ENCODE measurements at places on chromosomes 6 and 20. TPM values are rescaled to one million over a fixed set of nuclear protein-coding genes. Genes with fewer than 3 reads are reported as not detected.

The HLA-DOA gene
- 5.8 TPM for total RNA-seq

DNA sequence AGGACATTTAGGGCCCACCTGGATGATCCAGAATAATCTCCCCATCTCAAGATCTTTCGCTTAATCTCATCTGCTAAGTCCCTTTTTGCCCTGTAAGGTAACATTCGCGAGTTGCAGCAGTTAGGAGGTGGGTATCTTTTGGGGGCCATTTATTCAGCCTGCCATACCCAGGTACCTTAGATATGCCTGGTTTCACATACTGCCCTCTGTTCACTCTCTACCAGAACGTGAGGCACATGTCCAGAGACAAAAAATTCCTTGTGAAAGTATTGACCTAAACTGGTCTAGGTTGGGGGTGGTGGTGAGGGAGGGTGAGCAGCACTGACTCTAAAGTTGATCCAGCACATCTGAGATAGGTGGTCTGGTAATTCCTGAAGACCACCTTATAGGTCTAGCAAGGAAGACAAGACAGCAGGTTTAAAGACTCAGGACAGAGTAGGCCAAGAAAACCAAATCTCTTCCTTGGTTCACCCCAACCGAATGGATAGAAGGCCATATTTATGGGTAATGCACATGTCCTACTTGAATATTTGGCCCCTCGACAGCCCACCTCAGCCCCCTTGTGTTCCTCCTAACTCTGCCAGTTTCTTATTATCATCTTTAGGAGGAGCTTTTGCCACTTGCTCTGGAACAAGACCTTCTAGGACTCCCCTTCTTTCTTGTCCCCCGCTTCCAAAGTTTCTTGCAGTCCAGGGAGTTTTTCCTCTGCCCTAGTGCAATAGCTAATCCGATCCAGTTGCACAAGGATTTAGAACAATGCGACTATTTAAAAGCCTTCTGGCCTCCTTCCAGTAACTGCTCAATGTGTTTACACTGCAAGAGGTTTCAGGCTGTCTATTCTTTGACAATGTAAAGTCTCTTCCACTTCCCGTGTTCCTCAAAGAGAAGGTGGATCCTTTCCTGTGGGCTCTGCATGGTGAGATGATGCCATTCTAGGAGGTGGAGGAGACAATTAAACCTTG is 213.0 kb upstream of the LAMP5 start:
- peak overlapping the region; percentile 89 for H3K27ac ChIP-seq
- DNase-seq = peak; percentile 38
- H3K27me3 ChIP-seq = no peaks in the 10 kb centered on the region
- H3K36me3 ChIP-seq = no peaks in the 10 kb centered on the region

DNA sequence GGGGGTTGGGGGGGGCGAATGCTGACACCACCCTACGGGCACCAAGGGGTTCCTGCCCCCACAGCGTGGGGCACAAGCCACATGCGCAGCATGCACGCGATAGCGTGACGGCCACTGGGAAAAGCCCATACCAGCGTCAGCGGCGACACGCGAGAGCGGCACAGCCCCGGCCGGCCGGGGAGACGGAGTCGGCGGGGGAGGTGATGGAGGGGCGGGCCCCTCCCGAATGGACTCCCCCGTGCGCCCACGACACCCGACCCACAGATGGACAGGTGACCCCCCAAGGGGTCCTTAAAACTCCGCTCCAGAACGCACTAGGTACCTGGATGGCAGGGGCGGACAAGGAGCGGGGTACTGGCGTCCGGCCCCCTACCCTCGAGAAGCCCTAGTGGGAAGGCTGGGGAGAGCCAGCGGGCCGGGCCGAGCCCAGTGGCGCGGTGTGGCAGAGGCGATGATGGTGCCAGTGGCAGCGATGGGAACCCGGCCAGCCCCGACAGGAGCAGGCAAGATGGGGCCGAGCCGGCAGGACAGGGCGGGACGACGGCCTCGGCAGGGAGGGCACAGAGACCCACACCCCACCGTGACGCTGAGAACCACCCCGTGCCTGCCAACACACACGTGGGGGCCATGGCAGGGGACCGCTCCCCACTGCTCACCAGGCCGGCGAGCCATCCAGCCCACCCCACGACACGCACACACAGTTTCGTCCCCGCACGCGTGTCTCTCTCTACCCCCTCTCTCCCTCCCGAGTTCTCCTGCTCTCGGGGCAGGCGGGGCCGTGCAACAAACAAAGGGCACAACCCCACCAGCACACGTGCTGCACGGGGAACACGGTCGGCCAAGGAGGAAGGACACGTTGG is 1959.8 kb upstream of the DEFB115 start:
- no peak overlapping the region for H3K27ac ChIP-seq
- no peaks in the 10 kb centered on the region for H3K36me3 ChIP-seq

The RNF182 gene
- 11.6 TPM for total RNA-seq

The GABRR1 gene
- total RNA-seq = 0.20 TPM

DNA sequence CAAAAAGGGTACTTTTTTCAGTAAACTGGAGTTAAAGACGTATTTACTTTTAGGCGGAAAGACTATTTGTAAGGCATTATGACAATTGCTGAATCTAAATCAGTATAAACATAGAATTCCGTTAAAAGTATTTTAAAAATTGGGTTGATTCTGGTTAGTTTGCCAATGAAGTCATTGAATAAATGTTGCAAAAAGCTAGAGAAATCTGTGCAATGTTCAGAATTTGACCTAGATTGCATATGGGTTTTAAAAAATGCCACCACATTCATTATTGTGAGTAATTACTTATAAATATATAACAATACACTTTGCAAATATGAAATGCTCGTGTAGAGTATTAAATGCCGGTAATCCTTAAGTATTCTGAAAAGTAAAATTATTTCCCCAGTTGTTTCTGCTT is 116.5 kb upstream of the EEF1E1 start:
- no peaks in the 10 kb centered on the region for H3K36me3 ChIP-seq
- H3K27ac ChIP-seq = no peak overlapping the region
- H3K4me1 ChIP-seq = no peaks in the 10 kb centered on the region
- DNase-seq = no peak

DNA sequence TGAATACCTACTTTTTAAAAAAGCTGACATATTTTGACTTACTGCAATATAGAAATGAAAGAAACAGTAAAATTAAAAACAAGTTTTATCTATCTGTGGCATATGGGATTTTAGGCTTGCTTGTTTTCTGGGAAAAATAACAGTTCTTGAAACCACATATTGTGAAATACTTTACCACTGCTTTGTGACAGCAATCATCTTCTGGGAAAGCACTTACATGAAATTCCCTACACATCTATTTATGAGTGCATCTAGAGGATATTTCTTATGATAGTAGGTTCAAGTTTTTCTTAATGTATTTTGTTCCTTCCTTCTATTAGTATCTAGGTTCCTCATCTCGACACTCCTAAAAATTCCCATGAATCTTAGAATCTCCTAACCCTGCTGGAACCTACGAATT is 75.2 kb downstream of the STXBP5 start:
- H3K27me3 ChIP-seq = no peaks in the 10 kb centered on the region
- no peak overlapping the region for H3K4me3 ChIP-seq
- no peak overlapping the region for H3K27ac ChIP-seq
- peaks cover 2% of the 10 kb centered on the region for H3K36me3 ChIP-seq
- DNase-seq = no peak

The SMOC2 gene
- total RNA-seq = 51.7 TPM

- H3K27ac ChIP-seq = peak overlapping the region; percentile 37
- no peaks in the 10 kb centered on the region for H3K27me3 ChIP-seq
These were observed 171.4 kb downstream of the DTNBP1 start for GRCh38 chr6:15491255-15491985.

DNA sequence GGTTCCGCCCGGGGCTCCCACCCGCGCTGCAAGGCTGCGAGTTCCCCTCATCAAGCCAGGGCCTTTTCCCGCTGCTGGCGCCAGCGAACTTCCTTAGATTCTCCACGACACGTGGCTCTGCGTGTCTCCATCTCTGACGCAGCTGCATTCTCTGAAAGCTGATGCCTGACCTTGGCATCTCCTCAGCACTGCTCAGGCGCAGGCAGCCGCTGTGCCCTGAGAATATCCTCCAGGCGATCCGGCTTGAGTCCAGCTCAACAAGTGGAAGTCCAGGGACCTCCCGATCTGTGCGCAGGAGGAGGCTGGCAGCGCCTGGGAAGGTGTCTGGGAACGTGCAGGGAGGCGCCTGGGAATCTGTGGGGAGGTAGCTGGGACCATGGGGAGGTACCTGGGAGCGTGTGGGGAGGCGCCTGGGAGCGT is 171.2 kb upstream of the THBS2 start:
- peak; percentile 6 for DNase-seq
- peaks cover 38% of the 10 kb centered on the region for H3K4me1 ChIP-seq
- H3K27ac ChIP-seq = no peak overlapping the region
- H3K27me3 ChIP-seq = no peaks in the 10 kb centered on the region
